ENCODE measurements at places on chromosomes 1 and 21.

- DNase-seq: no peak
These were observed 114.3 kb downstream of the DHRS3 start for GRCh38 chr1:12503709-12504108.

DNA sequence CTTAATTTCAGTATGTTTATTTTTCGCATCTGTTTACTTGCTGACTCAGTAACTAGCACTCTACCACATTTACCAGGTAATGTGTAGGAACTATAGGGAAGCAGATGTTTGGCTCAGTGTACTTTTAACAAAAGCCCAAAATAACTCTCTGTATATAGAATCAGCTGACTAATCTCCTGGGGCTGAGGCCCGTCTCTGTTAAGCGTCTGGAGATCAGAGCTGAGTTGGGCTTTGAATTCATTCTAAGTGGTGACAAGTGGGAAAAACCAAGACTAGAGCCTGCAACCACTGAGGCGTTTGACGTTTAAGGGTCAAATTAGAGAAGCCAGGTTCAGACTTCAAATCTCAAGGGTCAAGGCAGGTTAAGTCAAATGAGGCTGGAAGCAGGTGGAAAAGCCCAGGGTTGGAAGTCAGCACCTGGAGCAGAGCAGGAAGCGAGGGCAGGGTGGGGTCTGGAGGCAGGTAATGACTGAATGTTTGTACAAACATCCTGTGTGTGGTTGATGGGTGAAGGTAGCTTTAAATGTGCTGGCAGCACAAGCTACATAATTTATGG is 56.8 kb upstream of the LYST start:
- peak; percentile 3 for DNase-seq

DNA sequence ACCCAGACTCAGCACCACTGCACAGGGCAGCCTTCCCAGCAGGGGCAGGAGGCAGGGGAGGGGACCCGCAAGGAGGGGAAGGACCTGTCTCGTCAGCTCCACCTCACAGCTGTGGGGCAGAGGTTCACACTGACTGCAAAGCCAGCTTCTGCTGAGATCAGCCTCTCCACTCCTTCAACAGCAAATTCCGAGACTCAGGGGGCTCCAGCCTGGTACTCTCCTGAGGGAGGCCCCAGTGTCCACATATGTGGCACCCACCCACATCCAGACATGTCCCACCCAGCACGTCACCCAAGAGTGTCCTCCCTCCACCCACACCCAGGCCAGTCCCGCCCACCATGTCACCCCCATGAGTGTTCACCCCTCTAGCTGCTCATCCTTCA is 329.5 kb downstream of the NPHP4 start:
- DNase-seq: no peak

GRCh38 chr1:110348050-110348449 is 8.9 kb downstream of the RBM15 start:
- no peak for DNase-seq

- no peak for DNase-seq
These were observed 739.6 kb upstream of the CXADR start for GRCh38 chr21:16773206-16773605.

DNA sequence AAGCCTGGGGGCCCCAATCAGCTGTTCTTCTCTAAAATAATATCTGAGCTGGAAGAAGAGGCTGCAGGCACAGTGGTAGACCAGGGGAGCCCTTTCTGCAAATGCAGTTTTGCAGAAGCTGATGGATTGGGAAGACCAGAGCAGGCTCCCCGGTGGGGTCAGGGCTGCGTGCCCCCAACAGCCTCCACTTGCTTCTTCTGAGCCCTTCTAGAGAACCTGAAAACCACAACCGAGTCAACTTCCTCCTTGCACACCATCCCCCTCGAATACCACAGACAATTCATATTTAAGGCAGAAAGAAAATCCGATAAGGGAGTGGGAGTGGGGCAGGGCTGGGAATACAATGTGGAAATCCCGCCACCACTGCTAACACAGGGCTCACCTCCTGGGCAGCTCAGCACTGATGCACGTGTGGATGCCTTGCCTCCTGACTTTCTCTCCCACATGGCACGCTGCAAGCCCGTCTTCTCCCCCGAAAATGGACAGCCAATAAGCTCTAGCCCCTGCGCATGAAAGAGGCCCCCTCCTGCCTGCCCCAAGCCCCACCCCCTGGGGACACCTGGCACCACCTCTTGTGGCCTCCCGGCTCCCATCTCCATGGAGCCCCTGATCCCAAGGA is 25.4 kb upstream of the ALDH4A1 start:
- no peak for DNase-seq

DNA sequence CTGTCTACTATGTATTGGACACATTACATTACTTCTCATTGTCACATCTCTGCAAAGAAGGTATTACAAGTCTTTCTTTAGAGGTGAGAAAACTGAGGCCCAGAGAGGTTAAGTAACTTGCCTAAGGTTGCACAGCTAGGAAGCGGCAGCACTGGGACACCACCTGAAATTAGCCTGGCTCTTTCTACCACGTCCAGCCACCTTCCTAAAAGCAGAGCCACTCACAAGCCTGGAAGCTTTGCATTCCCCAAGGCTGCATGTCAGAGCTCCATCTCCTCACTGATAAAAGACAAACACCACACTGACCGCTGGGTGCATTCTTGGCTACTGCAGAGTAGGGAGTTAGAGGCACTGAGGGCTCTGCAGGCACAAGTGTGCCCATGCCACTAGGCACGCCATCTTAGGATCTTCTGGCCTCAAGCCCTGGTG is 2.4 kb downstream of the CD247 start:
- DNase-seq: no peak

DNA sequence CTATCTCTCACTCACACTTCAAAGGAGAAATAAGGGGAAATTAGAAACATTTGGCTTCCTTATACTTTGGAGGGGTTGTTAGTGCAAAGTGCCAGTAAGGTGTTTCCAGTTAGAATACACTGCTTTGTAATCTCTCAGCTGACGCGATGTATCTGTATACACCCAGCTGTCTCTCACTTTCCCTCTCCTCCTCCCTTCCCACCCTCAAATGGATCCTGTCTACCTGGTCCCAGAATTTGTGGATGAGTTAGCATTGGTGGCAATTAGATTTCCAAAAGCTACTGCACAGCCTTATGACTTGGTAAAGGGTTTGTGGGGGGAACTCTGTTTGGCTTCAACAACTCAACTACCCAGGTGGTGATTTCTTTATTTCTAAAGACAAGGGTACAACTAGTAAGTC is 10.5 kb downstream of the ATP1B1 start:
- no peak for DNase-seq

GRCh38 chr1:12617511-12617900 is 504 bp downstream of the DHRS3 start:
- no peak for DNase-seq

DNA sequence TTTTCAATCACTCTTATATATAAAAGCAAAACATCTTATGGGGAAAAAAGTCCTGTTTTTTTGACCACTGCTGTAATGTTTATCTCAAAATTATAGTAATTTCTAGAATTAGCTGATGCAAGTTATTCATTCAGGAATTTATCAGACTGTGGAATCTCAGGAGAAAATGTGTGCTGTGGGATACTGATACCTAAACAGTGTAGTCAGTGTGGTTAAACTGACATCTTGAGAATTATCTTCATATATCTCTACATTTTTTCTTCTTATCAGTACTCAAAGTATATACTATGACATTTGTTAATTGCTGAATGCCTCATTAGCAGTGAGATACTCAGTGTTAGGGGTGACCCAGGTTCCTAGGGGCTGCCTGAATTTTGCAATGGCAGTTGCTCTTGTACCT is 839.3 kb downstream of the KCNT2 start:
- no peak for DNase-seq

GRCh38 chr1:31753707-31754349 is 10.3 kb downstream of the ADGRB2 start:
- DNase-seq: no peak
